Activated CD4-positive, CD25-positive, alpha-beta regulatory T cell treated with anti-CD3 and anti-CD28 coated beads, Interleukin-2, amount 50 U/mL, for 16 hours (primary cell): ENCODE measurements at places on chromosomes 3 and 15.

DNA sequence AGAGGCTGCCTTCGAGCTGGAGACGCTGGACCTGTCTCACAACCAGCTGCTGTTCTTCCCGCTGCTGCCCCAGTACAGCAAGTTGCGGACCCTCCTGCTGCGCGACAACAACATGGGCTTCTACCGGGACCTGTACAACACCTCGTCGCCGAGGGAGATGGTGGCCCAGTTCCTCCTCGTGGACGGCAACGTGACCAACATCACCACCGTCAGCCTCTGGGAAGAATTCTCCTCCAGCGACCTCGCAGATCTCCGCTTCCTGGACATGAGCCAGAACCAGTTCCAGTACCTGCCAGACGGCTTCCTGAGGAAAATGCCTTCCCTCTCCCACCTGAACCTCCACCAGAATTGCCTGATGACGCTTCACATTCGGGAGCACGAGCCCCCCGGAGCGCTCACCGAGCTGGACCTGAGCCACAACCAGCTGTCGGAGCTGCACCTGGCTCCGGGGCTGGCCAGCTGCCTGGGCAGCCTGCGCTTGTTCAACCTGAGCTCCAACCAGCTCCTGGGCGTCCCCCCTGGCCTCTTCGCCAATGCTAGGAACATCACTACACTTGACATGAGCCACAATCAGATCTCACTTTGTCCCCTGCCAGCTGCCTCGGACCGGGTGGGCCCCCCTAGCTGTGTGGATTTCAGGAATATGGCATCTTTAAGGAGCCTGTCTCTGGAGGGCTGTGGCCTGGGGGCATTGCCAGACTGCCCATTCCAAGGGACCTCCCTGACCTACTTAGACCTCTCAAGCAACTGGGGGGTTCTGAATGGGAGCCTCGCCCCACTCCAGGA is 21.1 kb downstream of the NRROS start:
- DNase-seq: no peak

DNA sequence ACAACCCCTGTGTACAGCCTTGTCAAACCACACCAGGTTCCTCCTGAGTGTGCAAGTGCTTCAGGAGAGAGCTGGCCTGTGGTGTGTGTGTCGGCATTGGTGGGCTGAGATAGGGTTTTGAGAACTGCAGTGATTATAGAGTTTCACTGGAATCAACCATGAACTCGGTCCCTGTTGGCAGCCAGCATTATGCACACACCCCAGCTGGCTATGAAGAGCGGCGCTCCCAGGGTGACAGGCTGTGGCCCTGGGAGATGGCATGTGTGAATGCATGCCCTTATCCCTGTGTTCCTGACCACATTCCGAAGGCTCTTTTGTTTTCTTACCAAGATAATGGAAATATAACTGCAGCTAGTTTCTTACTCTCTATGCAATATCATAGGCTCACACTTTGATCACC is 101.8 kb downstream of the SNRK start:
- no peak for DNase-seq

DNA sequence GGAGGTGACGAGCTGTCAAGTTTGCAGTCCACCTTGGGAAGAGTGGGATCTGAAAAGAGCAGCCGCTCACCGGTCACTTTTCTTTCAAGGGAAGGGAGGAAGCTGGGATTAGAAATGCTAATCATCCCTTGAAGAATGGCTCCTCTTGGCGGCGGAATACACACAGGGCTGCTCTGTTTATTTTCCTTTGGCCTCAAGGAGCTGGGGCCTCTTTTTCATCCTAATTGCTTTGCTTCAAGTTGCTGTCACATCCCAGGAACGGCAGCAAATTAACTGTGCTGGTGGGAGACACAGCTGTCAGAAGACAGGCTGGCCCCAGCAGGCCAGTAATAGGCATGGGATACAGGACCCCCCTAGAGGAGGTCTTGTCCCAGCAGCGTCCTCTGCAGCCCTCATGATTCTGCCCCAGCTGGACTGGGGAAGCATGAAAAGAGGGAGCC is 6.7 kb downstream of the KBTBD13 start:
- no peak for DNase-seq

DNA sequence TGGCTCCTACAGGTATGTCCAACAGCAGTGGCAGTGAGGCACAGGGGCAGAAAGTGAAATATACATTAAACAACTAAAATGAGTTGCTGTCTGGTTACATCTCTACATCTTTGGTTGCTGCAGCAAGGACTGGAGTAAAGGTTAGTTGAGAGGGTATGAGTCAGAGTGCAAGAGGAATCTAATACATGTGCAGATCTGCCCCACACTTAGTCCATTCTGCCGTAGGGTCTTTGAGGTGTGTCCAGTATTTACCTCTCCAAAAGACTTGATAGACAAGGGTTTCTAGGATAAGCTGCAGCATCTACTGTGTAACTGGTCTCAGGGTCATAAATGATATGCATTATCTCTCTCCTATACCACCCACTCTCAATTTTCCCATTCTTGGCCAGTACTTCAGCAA is 6.2 kb upstream of the NEDD4 start:
- no peak for DNase-seq

GRCh38 chr3:87397211-87397610 is 120.8 kb upstream of the POU1F1 start:
- no peak for DNase-seq

- DNase-seq: no peak
Observed at GRCh38 chr3:114903213-114903612, 243.9 kb downstream of the ZBTB20 start.

GRCh38 chr3:86420990-86421739 is 569.8 kb downstream of the VGLL3 start:
- DNase-seq: no peak
